ENCODE measurements at places on chromosomes 4 and X.

DNA sequence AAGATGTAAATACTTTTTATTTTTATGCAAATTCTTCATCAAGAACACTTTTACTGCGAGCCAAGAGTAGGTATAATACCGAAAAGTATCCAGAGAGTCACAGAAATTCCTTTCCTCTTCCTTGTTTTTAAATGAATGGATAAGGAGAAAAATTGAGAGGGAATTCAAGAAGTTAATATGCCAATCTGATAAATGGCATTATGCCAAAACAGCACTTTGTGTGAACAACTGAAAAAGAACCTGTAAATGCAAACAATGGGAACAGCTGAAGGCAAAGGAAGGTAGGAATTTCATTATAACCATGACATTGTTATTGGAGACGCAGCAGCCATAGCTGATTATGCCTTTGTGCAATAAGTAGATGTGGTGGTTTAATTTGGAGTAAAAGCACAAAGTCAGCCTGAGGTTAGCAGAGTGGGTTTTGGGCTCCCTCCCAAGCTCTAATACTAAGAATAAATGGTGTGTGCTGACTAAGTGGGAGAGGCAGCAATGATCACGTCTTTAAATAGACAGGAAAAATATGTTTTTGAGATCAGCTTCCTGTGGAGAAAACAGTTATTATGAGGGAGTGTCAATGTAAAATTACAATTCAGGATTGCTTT, 209.8 kb upstream of the NDST4 start:
- DNase-seq, result no peak

DNA sequence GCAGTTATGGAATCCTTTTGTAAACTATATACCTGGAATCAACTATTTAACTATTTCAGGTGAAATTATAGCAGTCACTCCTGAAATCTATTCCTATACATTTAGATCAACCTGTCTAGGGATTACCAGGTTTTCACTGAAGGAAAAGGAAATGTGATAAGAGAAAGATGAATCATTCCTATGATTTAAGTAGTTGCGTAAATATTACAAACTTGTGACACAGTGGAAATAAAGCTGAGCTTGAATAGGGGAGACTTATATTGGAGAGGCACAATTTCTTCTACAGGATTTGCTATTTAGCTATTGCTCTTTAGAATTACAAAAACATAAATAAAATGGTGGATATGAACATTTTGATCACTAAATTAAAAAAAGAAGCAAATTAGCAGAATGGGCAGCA, 284.1 kb upstream of the EPHA5 start:
- DNase-seq, result no peak

GRCh38 chr4:71584585-71584984, 199.3 kb downstream of the GC start:
- no peak for DNase-seq

DNA sequence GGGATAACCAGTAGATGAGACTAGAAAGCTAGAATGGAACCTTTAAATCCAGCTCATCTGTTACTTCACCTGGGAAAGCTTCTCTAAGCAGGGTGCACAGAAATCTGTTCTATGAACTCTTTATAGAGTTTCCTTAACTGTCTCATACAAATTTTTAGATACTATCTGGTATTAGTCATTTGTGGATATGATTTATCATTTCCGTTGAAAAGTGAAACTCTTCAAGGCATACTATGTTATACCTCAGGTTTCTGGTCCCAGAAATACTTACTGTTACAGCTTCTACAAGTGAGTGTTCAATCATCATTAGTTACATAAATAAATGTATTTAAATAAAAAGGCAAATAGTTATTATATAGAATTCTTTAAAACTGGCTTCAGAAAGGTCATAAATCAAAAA, 298.3 kb upstream of the AGA start:
- no peak for DNase-seq

DNA sequence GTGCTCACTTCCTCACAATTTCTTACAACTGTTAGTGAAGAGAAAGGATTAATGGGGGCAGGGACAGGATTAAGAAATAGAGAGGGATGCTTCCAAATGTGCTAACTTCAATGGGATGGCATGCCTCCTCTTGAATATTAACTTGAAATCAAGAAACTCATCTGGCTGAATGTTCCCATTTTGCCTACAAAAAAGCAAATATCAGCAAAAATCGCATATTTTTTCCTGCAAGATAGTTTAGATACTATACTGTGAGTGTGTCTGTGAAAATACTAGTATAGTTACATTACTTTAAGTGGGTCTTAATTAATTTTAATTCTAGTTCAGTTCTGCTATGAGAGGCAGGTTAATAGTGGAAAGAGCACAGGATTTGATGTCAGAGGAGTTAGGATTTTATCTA, 4.9 kb downstream of the PAICS start:
- no peak for DNase-seq

DNA sequence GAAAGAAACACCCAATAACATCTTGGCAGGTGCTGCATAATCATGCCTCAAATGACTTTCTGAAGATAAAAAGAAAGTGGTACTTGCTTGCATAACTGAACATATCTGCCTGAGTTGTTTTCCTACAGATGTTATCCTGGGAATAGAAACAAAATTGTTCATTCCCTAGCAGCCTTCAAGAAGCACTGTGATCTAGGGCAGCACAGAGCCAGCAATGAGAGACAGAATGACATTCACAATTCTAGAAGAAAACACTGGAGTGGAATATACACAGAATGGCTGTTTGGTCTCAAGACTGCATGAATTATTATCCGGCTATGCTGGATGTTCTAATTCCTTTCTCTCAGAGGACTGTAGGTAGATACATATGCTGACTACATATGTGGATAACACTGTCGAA, 790.9 kb downstream of the PDHA2 start:
- DNase-seq, result no peak

GRCh38 chr4:129455482-129455881, 359.5 kb downstream of the C4orf33 start:
- no peak for DNase-seq

DNA sequence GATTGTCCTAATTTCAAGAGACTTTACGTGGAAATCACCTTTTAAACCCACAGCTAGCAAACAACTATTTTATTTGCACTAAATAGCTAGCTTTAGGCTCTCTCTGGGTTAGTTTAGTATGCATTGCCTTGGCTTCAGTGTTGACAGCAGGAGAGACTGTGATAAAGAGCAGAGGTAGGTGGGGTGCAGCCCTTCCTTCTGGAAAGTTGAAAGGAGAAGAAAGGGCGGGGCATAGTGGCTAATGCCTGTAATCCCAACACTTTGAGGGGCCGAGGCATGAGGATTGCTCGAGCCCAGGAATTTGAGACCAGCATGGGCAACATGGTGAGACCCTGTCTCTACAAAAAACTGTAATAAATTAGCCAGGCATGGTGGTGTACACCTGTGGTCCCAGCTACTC, 29.0 kb upstream of the TMEM154 start:
- DNase-seq, result no peak

- DNase-seq, result no peak
Measured at GRCh38 chr4:54165438-54165837, 63.7 kb upstream of the PDGFRA start.

GRCh38 chr4:94574616-94575015, 122.9 kb downstream of the PDLIM5 start:
- no peak for DNase-seq

DNA sequence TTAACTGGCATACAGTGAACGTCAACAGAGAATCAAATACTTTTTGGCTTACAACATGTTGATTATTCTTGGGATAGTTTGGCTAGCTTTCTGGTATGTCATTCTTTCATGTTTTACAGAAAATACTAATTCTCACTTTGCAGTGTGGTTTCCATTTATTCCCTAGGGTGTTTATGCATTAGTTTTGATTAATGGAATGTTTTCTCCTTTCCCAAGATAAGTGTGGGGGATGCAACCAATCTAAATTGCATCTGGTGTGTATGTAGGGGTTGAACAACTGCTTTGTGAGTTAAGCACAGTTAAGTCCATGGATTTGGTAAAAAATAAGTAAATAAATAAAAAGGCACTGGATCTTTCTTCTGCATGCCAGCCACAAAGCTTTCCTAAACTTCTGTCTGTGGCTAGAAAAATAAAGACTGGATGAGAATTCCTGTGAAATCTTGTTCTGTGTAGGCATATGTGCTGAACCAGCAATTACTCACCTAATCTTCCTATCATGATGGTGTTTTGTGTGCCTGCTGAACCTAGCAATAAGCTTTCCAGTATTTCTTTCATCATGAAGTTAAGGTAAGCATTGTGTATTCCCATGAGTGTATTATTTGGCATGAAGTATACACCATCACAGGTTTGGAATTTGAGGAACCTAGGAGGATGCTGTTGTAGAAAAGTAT, 50.6 kb upstream of the TENM3 start:
- DNase-seq, result no peak

GRCh38 chrX:63675716-63676115, 109.3 kb downstream of the ARHGEF9 start:
- no peak for DNase-seq

- no peak for DNase-seq
Measured at GRCh38 chr4:154041640-154042039, 252.8 kb upstream of the SFRP2 start.

DNA sequence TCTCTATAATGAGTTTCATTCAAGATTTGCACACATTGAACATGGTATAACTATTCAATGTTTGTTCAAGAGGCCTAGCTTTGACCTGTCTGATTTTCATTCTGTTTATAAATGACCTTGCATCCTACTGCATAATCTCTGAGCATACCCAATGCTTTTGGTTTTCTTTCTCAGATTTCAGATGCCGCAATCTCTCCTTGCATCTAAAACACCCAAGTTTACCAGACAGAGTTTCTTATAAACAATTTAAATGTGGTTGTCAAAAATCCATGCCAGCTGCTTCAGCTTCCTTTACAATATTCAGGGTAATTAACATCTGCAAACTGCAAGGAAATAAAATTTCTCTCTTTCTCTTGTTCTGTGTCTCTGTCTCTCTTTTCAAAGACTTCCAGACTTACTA, 123.0 kb upstream of the PCDH18 start:
- no peak for DNase-seq

- DNase-seq, result no peak
Measured at GRCh38 chr4:55312489-55313101, 33.4 kb upstream of the SRD5A3 start.
